ENCODE measurements at places on chromosomes 7 and 10.
A peak's percentile ranks its signal among the peaks of the same experiment; 100 is the strongest.

GRCh38 chr10:51960494-51960895 lies 261.1 kb upstream of the CSTF2T start:
- peak; percentile 23 for DNase-seq

DNA sequence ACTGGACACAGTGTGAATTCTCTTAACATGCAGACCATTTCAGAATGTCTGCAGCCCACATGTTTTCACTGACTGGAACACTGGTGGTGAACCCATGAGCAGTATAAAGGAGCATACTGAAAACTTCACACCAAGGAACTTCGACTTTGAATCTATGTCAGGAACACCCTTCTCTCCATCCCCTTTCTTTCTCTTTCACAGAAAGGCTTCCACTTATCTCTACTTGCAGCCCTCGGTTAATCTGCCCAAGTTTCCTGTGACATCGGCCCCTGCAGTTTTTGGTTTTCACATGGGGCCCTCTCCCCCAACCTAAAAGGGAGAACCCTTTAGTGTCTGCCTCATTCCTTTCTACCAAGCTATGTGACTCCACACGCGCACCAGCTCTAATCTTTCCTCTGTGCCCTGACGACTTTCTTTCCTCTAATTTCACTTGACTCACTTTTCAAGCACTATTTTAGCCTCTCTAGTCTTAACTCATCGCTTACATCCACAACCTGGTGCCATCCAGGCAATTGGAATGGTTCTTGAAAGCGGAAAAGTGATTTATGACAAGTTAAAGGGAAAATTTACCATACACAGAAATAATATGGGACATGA lies 70.1 kb downstream of the RELN start:
- DNase-seq: no peak

GRCh38 chr7:101898106-101898505 lies 80.7 kb downstream of the CUX1 start:
- DNase-seq: no peak

- no peak for DNase-seq
Measured at GRCh38 chr7:69182596-69183467, 415.4 kb upstream of the AUTS2 start.

- no peak for DNase-seq
Measured at GRCh38 chr10:132547421-132547861, 9.9 kb downstream of the INPP5A start.

- DNase-seq: peak; percentile 24
Measured at GRCh38 chr10:72038458-72039001, 49.8 kb downstream of the SPOCK2 start.

GRCh38 chr10:112510384-112510783 lies 63.4 kb downstream of the VTI1A start:
- DNase-seq: no peak

GRCh38 chr7:21463524-21463923 lies 35.6 kb downstream of the SP4 start:
- DNase-seq: no peak

DNA sequence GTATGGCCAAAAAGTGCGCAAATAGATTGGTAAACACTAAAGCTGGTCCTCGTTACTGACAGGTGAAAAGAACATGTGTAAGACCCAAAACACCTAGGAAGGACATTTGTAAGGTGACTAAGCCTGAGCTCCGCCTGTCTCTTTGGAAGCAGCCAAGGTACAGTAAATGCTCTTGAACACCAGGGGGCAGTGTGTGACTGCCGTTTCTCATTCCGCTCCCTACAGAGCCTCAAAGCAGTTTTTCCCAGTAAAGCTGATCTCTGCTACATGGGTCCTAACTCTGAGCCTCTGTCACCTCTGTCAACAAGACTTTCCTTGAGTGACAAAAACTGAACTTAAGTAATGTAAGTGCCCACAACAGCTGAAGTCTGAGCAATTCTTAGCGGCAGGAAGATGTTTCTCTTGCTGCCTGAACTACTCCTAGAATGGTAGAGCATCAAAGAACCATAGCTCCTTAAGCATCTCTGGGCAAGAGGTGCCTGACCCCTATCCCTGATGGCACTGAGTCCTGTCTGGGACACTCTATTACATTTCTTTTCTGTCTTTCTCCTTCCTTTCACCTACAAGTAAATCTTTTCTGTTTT lies 238.0 kb upstream of the INHBA start:
- peak; percentile 78 for DNase-seq

DNA sequence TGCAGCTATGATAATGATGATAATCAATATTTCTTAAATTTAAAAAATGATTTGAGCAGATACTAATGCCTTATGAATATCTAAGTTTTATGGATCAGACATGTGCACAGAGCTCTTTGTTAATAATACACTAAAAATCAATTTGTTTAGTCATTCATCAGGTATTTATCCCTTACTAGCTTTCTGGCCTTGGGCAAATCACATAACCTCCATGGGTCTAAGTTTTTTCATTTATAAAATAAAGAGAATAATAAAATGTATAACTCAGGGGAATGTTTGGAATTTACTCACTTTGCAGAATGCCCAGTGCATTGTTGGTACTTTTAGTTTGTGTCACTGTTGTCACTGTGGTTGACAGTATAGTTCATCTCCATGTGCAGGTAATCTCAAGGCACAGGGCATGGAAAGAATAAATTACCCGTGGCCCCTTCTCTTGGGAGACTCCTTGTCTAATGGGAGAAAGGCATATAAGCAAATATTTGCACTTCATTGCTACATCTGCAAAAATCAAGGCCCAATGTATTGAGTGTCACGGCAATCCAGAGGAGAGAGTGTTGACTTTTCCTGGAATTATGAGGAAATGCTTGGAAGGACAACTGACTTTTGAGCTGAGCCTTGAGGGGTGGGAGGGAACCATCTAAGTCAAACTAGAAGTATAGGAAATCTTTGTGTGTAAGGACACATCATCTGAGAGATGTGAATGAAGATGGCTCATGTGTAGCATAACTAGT lies 64.7 kb upstream of the CTTNBP2 start:
- no peak for DNase-seq

DNA sequence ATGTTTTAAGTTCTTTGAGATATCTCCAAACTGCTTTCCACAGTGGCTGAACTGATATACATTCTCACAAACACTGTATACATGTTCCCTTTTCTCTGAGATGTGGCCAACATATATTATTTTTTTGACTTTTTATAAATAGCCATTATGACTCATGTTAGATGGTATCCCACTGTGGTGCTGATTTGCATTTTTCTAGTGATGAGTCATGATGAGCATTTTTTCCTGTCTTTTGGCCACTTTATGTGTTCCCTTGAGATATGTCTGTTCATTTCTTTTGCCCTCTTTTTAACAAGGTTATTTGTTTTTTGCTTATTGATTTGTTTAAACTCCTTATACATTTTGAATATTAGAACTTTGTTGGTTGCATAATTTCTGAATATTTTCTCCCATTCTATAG lies 1055.1 kb downstream of the NXPH1 start:
- DNase-seq: peak; percentile 44

- DNase-seq: peak; percentile 35
Measured at GRCh38 chr7:80453699-80454340, 58.0 kb downstream of the GNAT3 start.

DNA sequence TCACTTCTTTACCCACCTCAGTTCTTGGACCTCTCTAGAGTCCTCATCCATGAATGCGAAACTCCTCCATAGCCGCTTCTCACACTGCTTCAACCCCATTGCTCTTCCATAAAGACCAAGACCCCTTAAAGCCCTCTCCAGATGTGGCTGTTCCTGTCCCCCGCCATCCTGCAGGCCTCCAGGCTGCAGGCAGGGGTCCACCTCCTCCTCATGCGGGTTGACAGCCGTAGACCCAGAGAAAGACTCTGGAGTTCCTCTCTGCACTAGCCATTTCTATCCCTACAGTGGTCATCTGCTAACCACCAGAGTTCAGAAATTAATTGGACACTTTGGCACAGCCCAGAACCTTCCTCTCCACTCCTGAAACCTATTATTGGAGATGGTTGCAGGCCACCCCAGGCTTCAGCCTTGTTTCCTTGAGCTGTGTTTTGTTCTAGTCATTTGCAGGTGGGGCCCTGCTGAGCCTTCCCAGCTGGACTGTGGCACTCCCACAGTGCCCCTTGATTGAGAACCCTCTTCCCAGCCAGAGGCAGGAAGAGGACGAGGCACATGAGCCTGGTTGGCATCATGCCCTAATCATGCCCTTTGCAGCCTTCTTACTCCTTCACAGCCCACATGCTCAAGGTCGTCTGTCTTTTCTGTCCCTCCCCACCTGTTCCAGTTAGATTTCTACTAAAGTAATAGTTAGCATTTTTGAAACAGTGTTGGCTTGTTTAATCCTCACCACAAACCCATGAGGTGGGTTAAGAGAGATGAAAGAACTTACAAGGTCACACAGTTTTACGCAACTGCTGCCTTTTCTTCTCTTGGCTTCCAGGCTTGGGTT lies 23.9 kb downstream of the CUL1 start:
- no peak for DNase-seq

DNA sequence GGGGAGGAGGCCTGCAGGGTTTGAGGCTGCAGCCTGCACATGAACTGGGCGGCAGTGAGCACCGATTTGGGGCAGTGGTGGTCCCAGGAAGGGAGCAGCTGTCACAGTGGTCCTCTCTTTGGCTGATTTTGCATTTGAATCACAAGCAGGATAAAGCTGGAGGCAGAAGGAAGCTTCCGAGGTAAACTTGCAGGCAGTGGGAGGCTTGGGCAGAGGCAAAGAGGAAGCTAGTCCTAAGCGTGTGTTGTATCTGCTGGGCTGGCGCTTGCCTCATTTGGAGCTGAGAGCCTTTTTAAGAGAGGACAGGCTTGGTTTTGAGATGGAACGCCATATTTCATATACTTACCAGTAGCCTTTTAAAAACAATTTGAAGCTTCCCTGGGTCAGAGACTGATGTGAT lies 177.2 kb upstream of the PODXL start:
- no peak for DNase-seq

DNA sequence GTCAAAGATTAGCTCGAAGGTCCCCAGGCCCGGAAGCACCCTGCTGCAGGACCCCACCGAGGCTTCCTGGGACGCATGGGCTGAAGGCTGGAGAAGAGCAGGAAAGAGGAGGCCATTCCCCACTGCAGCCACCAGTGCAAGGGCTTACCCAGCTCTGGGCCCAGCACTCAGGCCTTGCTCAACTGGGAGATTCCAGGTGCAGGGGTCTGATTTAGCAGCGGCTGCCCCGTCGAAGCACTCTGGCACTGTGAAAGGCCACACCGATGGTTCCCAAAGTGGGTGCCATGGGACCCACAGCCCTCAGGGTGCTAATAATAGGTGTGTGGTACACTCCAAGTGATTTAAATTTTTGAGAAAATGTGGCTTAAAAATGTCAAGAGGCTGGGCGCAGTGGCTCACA lies 130.9 kb downstream of the OAT start:
- DNase-seq: no peak

DNA sequence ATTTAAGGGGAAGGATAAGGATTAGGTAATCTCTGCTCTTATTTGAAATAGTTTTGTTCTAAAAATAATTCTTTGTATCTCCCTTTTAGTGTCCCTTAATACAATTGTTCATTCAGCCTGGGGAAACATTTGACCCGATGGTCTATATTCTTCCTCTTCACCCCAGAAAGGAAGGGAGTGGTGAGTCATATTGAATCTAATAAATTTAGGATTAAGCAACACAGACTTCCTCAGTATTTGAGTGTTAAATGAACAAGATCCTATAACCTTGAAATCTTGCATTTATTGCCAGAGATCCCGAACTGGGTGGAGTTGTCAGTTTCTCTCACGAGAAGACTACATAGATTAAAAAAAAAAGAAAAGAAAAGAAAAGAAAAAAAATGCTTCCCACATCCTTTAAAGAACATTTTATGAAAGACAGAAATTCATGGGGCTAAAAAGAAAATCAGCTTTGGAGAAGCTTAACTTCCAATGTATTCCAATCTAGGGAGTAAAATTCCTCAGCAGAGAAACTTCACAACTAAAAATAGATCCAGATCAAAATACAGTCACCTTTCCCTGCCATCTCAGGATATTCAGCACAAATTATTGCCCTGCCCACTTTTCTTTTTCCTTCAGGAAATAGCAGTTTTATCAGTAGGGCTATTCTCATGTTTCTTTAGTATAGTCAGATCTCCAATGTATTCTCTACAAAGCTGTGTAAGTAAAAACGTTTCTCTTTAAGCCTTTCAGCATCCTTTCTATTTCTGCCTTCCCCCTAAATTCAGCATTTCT lies 82.2 kb downstream of the SEMA3D start:
- DNase-seq: no peak

GRCh38 chr7:131021902-131022301 lies 287.9 kb upstream of the KLF14 start:
- DNase-seq: no peak

DNA sequence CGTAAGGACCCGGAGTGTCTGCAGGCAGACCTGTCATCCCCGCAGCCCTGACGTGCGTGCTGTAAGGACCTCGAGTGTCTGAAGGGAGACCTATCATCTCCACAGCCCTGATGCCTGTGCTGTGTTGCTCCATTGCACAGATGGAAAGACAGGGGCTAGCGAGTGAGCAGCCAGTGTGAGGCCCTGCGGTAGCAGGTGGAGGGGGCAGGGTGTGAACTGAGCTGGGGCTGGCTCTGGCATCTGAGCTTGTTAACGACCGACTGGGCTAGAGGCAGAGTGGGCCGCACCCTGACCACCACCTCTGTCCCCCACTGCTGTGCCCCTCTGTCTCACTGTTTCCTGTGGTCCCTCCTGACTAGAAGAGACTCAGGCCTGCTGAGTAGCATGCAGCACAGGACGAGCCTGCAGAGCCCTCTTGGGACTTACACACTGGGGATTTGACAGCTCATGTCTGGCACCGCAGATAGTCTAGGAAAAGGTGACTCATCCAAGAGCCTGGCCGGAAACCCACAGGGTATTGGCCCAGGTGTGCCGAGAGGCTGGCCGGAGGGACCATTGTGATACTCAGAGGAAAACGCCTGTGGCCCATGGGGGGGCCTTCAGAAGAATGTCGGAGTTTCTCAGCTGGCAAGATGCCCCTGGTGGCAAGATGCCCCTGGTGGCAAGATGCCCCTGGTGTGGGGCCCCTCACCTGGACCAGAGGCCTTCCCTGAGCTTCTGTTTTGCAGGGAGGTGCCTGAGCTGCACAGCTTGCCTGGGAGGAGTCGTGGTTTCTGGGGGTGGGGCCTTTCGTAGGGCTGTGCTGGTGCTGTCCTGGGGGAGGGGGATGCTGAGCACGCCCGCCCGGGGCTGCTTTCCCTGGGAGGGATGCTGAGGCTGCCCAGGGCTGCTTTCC lies 34.3 kb downstream of the INPP5A start:
- peak; percentile 90 for DNase-seq

DNA sequence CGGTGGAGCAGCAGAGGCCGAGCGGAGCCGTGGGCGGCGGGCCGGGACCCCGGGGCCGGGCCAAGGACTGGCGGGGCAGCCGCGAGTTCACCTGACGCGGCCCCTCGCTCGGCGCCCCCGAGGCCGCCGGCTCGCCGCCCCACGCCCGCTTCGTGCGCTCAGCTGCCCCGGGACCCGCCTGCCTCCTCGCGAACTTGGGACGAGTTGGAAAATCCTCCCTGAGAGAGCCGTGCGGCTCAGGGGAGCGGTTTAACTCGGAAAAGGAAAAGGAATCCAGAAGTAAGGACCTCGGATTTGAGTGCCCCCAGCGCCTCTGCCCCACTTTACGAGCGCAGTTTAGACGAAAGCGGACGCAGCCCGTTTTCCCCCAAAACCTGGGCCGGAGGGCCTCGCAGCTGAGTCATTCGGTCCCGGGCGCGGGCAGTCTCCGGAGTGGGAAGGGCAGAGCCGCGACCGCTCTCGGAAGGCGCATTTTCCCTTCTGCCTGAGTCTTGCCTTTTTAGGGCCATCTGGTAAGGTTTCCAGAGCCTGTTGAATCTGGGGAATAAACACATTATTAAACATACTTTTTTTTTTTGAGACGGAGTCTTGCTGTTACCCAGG lies 744 bp downstream of the CREM start:
- DNase-seq: peak; percentile 22

- no peak for DNase-seq
Measured at GRCh38 chr7:103729026-103729425, 260.4 kb downstream of the RELN start.
